Activated CD4-positive, alpha-beta T cell treated with anti-CD3 and anti-CD28 coated beads, Interleukin-2, amount 10 ng/mL, durations not matched to agents 7 days and 5 days (primary cell): ENCODE measurements at places on chromosomes 7 and 10. TPM values are rescaled to one million over a fixed set of nuclear protein-coding genes. Genes with fewer than 3 reads are reported as not detected.

DNA sequence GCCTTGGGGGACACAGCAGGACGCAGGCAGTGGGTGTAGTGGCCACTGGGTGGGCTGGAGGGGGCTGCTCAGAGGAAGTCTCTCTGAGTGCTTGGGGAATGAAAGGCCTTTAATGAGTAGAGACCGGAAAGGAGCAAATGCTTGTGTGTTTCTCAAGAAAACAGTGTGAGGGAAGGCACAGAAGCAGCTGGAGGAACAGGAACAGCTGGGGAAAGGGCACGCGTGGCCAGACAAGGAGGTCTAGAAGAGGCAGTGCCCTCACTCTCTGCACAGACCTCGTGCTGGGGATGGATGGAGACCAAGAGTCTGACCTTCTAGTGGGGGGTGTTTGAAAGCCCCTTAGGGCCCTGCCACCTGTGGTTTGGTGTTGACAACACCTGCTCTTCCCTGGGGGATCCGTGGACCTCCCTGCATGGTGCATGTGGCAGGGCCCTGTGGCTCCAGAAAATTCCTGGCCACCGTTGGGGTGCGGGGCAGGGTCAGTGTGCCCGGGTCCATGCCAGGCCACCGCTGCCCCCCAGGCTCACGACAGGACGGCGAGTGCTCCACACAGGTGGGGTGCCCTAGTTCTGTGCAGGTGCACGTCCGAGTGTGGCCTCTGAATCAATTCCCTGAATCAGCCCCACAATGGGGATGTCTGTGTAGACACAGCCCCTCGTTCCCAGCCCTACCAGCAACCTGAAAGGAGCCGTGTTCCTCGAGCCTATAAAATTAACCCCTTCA is 25.9 kb upstream of the FAM20C start:
- DNase-seq = no peak

- no peak for DNase-seq
Observed at GRCh38 chr10:71516890-71517289, 120.2 kb downstream of the CDH23 start.

DNA sequence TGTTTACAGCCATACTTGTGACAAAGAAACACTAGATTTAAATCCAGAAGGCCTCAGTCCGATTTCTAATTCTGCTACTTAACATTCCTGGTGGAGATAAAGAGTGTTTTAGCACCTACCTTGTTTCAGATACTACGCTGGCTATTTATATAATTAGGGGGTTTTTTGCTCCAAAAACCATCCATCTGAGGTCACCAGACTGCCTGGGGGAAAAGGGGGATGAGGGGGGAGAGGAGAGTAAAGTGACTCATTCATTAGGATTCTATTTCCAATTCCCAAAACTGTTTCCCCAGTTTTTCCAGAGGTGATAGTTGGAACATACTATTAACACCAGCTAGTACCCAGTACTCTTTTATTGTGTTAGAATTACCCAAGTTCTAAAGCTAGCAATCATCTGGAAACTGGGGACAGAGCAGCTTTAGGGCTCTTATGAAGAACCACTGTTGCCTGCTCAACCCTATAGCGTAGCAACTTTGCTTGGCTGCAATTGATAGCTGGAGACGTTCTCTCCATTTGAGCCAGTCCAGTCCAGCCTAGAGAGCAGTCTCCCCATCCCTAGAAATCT is 6.6 kb downstream of the GCC1 start:
- no peak for DNase-seq

The AP1S1 gene
- 37.9 TPM for total RNA-seq

The SRRM3 gene
- not detected for total RNA-seq

The OR2A5 gene
- not detected for total RNA-seq

The GARIN1A gene
- 0.92 TPM for total RNA-seq
